ENCODE measurements at places on chromosomes 6 and 20. TPM values are rescaled to one million over a fixed set of nuclear protein-coding genes. Genes with fewer than 3 reads are reported as not detected.
A peak's percentile ranks its signal among the peaks of the same experiment; 100 is the strongest.

DEF6 gene
- 39.8 TPM for total RNA-seq

CD24 gene
- 24.2 TPM for total RNA-seq

GRCh38 chr20:38269040-38269439, 8.5 kb upstream of the KIAA1755 start:
- DNase-seq: no peak

DNA sequence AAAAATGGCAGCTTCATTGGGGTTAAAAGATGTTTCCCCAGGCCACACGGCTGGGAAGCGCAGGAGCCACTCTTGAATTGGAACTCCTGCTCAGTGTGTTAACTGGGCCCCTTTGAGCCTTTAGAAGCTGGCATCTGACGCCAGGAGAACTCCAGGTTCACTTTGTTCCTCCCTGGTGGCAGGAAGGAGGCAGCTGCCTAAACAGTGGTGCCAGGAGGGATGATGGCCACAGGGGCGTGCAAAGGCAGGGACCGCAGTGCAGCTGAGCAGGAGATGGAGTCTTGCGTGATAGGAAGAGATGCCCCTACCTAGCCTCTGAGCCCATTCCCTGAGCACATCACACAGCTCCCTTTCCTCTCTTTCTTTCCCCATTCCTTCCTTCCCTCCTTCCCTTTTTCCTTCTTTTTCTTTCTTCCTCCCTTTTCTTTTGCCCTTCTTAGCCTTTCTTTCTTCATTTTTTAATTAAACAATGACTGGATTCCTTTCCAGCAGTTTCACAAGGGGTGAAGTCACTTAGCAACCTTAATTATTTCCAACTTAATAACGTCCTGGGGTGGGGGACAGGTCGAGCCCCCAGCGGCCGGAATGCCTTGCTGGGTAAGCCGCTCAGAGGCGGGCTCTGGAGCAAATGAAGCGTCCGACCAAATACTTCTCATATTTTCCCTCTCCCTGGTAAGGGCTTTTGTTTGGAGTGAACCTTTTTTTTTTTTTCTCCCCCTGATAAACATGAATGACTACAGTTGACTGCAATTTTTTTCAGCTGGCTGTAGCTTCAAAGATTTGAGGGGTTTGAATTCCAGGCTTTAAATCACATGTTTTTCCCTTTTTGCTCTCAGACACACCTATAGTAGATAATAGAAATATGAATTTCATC, 20.8 kb upstream of the BMP7 start:
- DNase-seq: no peak

DNA sequence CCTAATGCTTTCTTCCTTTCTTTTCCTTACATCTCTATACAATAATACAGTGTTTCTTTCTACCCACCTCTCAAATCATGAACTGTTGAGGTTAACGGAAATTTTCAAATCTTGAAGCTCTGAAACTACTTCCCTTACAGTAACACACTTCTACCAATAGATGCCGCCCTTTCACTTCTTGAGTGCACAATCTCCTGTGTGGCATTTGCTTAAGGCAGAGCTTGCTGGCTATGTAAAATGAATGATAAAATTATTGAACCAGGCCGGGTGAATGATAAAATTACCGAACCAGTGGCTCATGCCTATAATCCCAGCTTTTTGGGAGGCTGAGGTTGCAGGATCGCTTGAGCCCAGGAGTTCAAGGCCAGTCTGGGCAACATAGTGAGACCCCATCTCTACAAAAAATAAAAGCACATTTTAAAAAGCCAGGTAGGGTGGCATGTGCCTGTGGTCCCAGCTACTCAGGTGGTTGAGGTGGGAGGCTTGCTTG, 56.8 kb downstream of the KCNS1 start:
- DNase-seq: no peak

GRCh38 chr20:35472209-35472608, 16.8 kb downstream of the CEP250 start:
- no peak for DNase-seq

- DNase-seq: no peak
Observed at GRCh38 chr20:23100720-23101107, 14.6 kb upstream of the CD93 start.

- peak; percentile 67 for DNase-seq
Observed at GRCh38 chr6:21342501-21342900, 251.1 kb upstream of the SOX4 start.

RGL2 gene
- 65.5 TPM for total RNA-seq

- no peak for DNase-seq
Observed at GRCh38 chr20:20843982-20844381, 131.5 kb upstream of the RALGAPA2 start.

DNA sequence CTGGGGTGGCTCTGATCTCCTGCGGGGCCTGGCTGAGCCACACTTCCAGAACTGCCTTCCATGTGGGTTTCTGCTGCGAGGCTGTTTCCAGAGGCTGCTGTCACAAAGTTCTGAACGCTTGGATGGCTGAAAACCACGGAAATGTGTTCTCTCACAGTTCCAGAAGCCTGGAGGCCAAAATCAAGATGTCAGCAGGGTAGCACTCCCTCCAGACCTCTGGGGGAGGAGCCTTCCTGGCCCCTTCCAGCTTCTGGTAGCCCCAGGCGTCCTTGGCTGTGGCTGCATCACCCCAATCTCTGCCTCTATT, 23.7 kb upstream of the BMP7 start:
- no peak for DNase-seq

SULF2 gene
- total RNA-seq: 15.2 TPM

RIN2 gene
- total RNA-seq: 123 TPM

All from upper lobe of left lung (tissue), 6 donors.